ENCODE measurements at places on chromosomes 2 and 18.

- DNase-seq = no peak
Measured at GRCh38 chr18:68150961-68151360, 563.9 kb downstream of the TMX3 start.

GRCh38 chr18:34890486-34891085, 150.6 kb upstream of the MAPRE2 start:
- no peak for DNase-seq

DNA sequence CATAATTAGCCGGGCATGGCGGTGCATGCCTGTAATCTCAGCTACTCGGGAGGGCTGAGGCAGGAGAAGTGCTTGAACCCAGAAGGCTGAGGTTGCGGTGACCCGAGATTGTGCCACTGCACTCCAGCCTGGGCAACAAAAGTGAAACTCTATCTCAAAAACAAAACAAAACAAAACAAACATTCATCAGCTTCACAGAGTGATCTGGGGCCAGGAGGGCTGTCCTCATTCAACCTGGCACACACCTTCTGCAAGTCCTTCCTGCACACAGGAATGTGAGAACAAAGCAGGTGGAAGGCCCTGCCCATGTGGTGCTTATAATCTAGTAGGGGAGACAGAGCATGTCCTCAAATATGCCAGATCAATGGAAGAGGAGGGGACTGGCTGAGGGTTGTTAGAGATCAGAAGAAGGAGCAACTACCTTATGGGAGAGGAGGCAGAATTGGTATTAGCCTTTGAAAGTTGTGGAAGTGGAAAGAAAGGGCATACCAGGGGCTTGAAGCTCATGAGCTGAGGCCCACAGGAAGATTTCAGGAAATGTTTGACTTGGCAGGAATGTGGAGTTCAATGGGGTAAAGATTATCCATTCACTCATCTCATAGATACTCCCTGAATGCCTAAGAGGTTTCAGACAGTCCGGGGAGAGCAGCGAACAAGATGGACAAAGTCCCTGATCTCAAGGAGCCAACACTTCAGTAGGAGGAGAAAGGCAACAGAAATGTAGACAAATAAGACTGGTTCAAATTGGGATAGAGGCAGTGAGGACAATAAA, 155.3 kb upstream of the SIX3 start:
- no peak for DNase-seq

DNA sequence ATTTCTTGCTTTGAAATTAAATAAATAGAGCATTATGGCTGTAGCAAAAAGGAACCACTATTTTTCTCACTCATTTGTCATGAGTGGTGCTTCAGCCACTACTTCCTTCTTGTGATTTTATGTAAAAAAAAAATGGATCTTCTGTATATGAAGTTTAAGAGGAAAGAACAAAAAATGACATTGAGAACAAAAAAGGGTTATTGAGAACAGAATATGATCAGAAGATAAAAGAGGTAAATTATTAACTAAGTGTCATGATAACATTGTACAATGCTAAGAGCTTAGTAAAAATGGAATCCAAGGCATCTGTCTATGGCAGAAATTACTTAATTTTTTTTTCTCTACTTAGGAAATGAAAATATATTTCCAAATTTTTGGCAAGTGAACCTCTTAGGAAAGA, 103.5 kb downstream of the PKP4 start:
- no peak for DNase-seq

GRCh38 chr2:172813314-172813888, 77.8 kb downstream of the RAPGEF4 start:
- no peak for DNase-seq

DNA sequence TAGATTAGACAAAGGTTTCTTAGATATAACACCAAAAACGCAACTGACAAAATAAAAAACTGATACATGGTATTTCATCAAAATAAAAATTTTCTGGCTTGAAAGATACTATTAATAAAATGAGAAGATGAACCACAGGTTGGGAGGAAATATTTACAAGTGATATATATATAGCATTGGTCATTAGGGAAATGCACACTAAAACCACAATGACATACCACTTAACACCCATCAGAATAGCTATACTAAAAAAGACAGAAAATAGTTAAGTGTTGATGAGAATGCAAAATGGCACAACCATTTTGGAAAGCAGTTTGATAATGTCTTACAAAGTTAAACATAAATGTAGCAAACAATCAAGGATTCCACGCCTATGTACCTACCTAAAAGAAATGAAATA, 83.9 kb downstream of the SLC66A3 start:
- DNase-seq = no peak

DNA sequence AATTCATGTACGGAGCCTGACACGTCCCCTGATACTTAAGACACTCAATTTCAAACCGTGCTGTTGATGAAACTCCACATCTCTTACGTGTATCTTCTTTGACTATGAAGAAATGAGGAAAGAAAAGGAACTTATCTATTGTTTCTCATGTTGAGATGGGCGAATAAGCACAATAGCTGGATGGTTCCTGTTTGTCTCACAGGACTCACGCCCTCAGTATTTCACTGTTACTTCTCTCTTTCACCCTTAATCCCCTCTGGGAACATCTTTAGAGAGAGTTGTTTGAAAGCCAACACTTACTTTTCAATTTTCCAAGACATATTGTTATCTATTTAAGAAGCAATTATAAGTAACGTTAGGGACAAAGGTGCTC, 99.8 kb downstream of the COPS8 start:
- DNase-seq = no peak

- no peak for DNase-seq
Measured at GRCh38 chr2:121818546-121818945, 63.1 kb downstream of the TSN start.

DNA sequence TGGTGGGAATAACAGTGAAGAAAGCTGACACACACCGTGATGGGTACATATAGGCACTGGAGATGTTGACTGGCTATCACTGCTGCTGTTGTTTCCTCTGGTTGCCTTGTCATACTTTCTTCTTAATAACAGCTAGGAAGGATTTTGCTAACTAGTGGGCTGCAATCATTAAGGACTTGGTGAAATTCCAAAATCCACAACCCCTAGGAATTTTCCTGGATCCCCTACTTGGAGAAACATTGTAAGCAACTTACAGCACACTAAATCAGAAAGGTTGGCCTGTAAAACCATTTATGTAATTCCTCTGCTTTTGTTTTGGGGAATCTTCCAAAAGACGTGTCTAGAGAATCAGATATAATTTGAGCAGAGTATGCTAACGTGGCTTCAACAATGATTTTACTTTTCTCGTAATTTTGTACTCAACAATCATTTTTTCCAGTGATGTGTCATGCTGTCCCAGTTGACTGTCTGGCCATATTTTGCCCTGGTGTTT, 8.0 kb upstream of the COL3A1 start:
- DNase-seq = no peak

DNA sequence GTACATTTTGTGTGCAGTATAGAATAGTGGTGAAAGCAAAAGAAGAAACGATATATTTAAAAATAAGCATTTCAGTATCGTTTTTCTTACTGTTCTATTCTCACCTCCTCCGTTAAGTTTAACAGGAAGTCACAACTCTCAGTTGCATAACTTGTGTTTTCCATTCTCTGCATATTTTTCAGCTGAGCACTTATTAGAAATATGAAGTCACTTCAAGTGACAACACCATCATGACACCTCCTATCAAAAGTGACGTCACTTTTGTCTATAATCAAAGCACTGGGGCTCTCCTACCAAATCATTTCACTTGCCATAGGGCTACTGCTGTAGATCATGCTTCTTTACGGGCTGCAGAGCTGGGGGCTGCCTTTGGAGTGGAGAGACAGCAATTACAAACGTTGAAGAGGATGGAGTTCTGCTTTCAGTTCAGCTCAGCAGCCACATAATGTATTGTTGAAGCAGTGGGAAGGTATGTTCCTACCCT, 36.3 kb downstream of the STAT4 start:
- DNase-seq = no peak

DNA sequence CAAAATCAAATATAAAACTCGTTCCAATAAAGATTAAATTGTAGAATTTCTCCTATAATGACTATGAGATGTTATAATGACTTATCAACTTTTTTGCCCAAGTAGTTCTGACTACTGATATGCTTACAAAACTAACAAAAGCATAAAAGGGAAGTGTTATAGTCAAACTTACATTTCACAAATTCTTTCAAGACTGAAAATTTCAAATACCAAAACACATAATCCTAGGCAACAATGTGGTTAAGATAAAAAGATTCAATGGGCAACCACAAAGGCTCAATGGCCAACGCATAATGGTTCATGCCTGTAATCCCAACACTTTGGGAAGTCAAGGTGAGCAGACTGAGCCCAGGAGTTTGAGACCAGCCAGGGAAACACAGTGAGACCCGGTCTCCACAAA, 135.7 kb downstream of the USP34 start:
- no peak for DNase-seq

GRCh38 chr2:102226612-102227391, 40.0 kb downstream of the IL1RL2 start:
- no peak for DNase-seq

DNA sequence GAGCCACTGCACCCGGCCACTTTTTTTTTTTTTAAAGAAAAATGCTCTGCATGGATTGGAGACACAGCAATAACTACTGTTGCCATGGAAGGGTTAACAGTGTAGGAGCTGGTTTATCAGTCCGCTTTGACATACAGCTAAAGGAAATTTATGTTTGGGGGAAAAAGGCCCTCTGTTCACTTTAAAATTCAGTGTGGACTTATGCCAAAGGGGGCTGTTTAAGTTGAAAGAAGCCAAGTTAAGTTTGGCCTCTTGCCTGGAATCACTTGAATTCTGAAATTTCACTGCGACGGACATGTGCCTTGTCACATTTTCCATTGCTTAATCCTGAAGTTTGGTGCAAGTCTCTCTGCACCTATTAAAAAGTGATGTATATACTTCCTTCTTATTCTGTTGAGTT, 3.1 kb downstream of the KCNE4 start:
- no peak for DNase-seq

GRCh38 chr2:158507141-158507540, 50.4 kb downstream of the PKP4 start:
- no peak for DNase-seq

DNA sequence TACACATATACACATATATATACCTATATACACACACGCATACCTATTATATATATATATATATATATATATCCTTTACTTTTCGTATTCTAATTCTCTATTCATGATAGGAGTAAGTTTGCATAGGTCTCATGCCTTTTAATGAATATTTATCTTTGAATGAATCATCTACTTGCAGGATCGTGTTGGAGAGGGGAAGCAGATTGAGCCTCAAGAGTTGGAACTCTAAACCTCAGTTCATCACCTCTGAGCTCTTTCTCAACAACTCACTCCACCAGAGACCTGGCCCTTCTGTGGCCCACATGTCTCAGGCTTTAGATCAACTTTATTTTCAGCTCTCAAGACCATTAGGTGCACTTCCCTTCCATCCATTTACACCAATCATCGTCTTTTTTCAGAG, 490.4 kb upstream of the ID2 start:
- no peak for DNase-seq

GRCh38 chr2:105876191-105876590, 131.5 kb downstream of the NCK2 start:
- DNase-seq = no peak

DNA sequence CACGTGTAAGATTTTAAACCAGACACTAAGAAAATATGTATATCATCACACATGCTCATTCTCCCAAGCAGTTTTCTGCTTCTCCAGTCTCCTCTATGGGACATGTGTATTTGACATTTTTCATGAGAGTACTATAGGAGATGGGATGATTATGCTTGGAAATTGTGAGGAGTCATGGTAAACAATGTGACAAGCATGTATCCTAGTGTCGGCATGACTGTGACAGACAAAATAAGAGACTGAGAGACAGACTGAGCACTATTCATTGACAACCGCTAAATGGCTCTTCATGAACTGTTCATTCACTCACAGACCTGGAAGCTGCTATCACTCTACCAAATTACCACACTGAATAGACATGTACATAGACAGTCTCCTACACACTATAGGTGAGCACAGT, 127.1 kb downstream of the VWC2L start:
- DNase-seq = no peak

DNA sequence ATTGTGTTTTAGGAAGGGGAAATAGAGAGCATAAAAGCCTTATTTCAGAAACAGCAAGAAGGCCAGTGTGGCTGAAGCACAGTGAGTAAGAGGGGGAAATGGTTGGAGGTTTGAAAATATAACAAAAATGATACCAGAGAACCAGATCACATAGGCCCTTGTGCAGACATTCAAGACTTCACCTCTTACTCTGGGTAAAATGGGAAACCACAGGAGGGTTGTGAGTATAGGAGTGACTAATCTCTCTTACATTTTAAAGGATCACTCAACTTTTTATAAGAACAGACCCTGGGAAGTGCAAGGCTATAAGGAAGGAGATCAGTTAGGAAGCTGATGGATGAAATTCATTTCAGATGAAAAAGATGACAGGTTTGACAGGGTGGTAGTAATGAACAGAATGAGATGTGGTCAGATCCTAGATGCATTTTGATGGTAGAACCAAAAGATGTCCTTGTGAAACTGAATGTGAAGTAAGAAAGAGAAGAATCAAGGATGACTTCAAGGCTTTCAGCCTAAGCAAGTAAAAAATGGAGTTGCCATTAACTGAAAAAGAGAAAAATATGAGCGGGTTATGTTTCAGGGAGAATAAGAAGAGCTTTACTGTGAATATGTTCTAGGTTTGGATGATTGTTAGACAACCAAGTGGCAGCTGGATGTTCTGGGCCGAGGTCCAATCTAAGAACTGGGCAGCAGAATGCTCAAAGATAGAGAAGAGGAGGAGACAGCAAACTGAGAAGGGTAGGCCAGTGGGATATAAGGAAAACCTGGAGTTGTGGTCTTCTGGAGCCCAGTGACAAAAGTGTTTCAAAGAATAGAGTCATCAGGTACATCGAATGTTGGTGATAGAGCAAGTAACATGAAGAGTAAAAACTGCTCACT, 65.1 kb downstream of the USP40 start:
- DNase-seq = no peak

GRCh38 chr2:236859908-236860307, 225.8 kb upstream of the COPS8 start:
- no peak for DNase-seq

DNA sequence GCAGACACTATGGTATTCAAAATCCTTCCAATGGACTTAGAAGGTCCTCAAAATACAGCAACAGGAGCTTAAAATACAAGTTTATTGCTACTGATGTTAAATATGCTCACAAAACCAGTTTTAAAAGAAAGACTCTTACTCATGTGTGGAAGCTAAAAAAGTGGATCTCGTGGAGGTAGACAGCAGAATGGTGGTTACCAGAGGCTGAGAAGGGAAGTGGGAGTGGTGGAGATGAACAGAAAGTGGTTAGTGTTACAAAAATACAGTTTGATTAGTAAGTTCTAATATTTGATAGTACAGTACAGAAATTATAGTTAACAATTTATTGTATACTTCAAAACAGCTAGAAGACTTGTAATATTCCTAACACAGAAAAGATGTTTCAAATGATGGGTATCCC, 12.1 kb downstream of the ADAM17 start:
- DNase-seq = no peak

DNA sequence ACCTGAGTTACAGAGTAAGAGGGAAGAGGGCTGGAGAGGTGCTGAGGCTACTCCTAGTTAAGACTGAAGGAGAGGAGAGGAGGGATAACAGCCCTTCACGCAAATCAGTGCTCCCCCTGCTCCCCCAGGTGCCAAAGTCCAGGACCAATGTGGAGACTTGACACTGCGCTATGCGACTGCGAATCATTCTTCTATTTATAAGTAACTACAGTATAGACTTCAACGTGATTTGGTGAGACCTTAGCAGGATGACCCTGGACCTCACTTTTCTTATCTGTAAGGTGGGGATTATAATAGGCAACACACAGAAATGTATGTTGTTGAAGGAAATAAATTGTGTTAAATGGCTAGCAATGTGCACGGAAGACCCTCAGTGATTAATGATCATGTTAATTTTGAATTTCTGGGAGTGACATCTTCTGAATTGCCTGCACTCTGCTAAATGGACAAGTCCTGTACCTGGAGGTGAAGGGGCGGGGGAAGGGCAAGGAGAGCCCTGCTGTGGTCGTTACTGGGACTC, 11.0 kb downstream of the EN1 start:
- no peak for DNase-seq
